Spinal cord (tissue), 10 donors: ENCODE measurements at places on chromosomes 7 and 10.

DNA sequence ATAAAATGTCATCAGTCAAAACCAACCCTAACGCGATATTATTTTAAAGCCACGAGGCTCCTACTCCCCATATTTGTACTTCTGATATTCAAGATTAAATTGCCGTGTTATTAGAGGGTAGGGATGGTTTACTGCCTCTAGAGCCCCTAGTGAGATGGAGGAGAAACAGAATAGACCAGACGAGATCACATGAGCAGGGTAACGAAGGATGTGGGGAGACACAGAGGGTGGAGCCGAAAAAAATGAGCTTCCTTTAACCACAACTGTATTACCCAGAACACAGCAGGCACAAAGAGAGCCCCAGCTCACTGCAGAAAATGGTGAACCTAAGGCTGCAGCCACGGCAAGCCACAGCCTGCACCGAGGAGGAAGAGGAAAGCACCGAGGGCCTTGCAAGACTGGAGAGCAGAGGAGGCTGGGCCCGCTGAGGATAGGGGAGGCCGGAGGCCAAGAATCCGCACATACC, 14.3 kb downstream of the ZC3HAV1 start:
- DNase-seq = no peak

- DNase-seq = no peak
These were observed 10.3 kb downstream of the AKR1B1 start for GRCh38 chr7:134448356-134449229.

GRCh38 chr7:47635091-47636080, 53.5 kb upstream of the TNS3 start:
- no peak for DNase-seq

- DNase-seq = no peak
These were observed 130.9 kb downstream of the CACNA2D1 start for GRCh38 chr7:82312646-82313045.
